Activated CD8-positive, alpha-beta memory T cell treated with anti-CD3 and anti-CD28 coated beads for 1 hour (primary cell): ENCODE measurements at places on chromosomes 6 and 20.

- no peak for DNase-seq
Measured at GRCh38 chr20:4490606-4491280, 231.0 kb upstream of the PRND start.

DNA sequence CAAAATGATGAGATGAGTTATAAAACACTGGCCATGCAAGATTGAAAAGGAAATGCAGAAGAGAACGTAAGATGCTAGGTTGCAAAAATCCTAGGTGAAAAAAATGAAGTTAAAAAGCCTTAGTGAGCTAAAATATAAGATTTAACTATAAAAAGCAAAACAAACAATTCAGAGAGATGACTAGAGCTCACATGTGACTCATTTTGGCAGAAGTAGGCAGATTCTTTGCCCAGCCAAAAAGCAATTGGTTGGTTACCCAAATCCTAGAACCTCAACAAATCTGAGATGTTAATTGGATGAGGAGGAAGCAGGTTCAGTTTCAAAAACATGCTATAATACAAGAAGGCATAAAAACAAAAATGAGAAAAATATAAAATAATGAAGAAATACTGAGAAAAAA lies 249.1 kb downstream of the OGFRL1 start:
- no peak for DNase-seq

- no peak for DNase-seq
Measured at GRCh38 chr6:5976811-5977210, 29.9 kb downstream of the NRN1 start.

GRCh38 chr6:25342802-25343201 lies 63.6 kb downstream of the CARMIL1 start:
- no peak for DNase-seq
